Stimulated activated CD4-positive, alpha-beta T cell treated with anti-CD3 and anti-CD28 coated beads, TNF-alpha, amount 100 ng/mL, for 1 hour (primary cell): ENCODE measurements at places on chromosomes 2 and 18.

DNA sequence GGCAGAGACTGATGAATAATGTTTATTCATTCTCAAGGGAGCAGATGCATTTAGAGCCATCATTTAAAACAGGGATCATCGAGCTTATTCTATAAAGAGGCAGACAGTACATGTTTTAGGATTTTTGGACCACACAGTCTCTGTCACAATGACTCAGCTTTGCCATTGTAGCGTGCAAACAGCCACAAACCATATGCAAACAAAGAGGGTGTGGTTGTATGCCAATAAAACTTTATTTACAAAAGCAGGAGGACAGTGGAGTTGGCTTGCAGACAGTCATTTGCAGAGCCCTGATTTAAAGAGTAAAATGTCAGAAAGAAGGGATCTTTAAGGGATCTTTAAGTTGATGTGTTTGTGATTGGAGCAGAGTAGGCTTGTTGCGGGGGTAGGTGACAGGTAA, 51.5 kb downstream of the SMIM21 start:
- no peak for DNase-seq

DNA sequence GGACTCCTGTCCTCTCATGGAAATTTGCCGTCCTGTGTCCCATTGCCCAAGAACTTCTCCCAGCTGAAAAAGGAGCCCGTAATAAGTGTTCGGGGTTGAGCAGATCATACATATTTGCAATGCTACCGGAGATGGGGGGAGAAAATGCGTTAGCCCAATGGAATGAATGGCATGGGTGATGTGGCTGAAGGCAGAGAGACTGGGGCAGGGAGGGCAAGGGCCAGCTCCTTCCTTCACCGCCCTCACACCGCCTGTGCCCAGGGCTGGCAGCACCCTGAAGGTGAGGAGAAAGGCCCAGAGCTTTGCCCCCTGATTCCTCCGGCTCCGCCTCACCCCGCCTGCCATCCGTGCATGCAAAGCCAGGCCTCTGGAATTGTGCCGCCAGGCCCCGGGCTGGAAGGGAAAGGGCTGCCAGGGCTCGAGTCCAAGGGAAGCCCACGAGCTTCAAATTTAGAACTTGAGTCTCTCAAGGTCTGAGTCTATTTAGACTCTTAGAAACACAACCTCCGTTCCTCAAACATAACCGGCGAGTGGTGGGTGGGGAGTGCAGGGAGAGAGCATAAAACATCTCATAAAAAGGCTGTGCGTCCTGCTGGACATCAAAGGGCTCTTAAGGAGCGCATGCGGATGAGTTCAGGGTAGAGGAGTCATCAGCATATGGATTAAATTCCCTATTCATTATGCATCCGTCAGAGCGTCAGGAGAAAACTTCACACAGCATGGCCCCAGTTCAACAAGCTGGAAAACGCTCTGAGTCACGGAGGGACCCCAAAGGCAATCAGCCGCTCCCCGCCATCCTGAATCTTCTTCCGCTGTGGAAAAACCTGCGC, 121.7 kb upstream of the GLI2 start:
- DNase-seq = no peak

DNA sequence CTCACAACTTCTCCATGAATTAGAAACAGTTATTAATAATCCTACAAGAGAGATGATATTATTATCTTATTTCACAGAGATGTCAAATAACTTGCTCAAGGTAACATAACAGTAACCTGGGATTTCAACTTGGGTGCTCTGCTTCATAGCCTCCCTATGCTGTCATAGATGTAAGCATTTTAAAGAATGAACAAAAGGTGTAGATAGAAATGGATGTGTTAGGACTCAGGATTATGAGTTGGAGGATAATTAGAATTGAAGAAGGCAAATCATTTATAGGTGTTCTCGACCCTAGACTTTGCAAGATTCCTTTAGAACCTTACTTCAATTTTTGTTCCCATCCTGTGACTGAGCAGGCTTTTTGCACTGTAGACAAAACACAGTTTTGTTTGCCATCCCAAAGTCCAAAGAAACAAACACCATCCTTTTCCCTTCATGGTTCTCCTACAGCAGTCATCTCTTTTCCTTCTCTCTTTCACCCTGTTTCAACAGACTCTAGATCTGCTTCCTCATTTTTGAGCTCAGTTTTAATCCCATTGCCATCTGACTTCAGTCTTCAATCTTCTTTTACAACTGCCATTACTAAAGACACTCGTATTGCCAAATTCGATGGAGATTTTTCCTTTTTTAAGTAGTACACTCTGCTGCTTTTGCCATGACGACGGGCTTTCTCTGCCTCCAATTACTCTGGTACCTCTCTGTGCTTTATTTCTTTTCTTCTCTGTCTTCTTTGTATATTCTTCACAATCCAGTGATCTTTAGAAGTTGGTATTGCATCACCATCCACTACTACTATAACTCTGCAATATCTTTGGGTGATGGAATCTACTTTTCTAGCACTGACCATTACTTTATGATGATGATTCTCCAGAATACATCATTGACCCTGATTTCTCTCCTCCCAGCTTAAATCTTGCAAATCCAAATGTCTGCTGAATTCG, 4.5 kb downstream of the HNMT start:
- no peak for DNase-seq

DNA sequence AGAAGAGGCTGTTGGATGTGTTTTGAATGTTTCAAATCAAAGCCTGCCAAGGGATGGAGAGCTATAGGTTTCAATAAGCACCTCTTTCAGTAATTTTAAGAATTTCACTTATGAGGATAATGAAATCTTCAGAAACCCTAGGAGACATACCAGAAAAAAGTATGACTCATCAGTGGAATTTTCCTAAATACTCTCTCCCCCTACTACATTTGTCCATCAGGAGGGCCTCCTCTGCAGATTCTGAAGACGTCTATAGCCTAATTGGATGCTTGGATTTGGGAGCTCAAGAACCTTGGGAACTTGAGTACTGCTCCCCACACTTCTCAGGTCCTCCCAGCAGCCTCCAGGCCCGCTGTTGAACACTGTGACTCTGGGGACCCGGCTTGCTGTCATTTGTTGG, 374.3 kb downstream of the SLC4A3 start:
- no peak for DNase-seq

GRCh38 chr2:64352292-64352691, 101.7 kb upstream of the LGALSL start:
- no peak for DNase-seq

DNA sequence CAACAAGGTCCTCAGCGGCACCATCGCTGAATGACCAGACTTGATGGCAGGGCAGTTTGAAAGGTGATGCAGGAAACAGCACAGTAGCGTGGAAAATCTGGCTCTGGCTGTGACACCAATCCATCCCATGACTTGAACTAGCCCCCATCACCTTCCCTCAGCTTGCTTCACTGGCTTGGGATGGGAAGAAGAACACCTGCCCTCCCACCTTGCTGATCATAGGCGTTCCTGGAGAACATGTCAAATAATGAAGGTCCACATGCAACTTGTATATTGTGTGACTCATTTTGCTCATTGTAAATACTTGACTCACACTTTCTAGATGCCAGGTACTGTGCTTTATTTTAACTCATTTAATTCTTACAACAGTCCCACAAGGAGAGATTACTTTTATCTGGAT, 292.4 kb upstream of the SPRED2 start:
- no peak for DNase-seq

DNA sequence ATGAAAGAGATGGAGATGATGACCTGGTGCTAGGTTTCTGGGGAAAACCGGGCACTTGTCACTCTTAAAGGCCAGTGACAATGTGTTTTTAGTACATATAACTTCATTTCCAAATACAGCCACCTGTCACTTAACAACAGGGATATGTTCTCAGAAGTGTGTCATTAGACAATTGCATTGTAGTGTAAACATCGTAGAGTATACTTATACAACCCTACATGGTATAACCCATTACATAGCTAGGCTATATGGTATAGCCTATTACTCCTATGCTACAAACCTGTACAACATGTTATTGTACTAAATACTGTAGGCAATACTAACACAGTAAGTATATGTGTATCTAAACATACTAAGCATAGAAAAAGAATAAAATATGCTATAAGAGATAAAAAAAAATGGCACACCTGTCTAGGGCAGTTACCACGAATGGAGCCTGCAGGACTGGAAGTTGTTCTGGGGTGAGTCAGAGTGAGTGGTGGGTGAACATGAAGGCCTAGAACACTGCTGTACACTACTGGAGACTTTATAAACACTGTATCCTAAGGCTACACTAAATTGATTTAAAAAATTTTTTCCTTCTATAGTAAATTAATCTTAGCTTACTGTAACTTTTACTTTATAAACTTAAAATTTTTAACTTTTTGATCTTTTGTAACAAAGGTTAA, 123.2 kb downstream of the THADA start:
- no peak for DNase-seq

GRCh38 chr2:151919786-151920185, 91.6 kb upstream of the ARL5A start:
- no peak for DNase-seq

GRCh38 chr2:198102856-198103255, 298.5 kb downstream of the PLCL1 start:
- DNase-seq = no peak

GRCh38 chr2:30311711-30312110, 80.4 kb downstream of the LBH start:
- DNase-seq = no peak

GRCh38 chr2:127052771-127053691, 53.9 kb downstream of the BIN1 start:
- DNase-seq = no peak

DNA sequence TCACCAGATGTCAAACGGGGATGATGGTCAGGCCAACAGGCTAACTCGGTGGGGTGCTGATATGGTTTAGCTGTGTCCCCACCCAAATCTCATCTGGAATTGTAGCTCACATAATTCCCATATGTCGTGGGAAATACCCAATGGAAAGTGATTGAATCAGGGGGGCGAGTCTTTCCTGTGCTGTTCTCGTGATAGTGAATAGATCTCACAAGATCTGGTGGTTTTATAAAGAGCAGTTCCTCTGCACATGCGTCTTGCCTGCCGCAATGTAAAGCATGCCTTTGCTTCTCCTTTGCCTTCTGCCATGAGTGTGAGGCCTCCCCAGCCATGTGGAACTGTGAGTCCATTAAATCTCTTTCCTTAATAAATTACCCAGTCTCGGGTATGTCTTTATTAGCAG, 74.4 kb upstream of the YWHAQ start:
- DNase-seq = no peak

GRCh38 chr18:11577271-11578112, 31.9 kb upstream of the SLC35G4 start:
- DNase-seq = no peak

DNA sequence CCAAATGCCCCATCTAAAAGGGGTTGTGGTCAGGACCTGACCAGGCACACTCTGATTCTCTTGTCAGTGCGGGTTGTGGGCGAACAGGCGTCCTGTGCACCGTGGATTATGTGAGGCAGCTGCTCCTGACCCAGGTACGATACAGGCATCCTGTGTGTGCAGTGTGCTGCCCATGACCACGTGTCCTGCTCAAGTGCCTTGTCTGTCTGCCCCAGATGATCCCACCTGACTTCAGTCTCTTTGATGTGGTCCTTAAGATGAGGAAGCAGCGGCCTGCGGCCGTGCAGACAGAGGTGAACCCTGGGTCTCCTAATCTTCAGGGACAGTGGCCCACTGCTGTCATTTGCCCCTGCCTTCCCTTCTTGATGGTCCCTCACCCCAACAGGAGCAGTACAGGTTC, 14.6 kb downstream of the PTPN18 start:
- no peak for DNase-seq

DNA sequence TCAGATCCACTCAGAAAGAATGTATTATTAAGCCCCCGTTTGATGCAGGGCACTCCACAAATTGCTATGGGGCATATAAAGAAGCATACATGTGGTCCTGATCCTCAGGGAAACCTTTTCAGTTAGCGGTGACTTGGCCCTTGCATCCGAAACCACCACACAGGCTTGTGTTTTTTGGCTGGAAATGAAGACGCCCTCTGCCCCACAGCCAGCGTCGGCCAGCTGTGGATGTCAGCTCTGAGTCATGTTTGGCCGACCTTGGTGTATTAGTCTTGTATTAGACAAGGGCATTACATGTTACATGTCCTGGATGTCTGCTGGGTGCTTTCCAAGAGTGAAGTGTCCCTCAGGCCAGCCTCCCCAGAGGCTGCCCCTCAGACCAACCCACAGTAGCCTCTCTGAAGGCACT, 107.6 kb upstream of the MAP3K20 start:
- DNase-seq = no peak
